Thymus (tissue), 14 donors: ENCODE measurements at places on chromosomes 6 and 20.

GRCh38 chr20:63275825-63276224, 3.2 kb downstream of the ARFGAP1 start:
- no peak for DNase-seq

DNA sequence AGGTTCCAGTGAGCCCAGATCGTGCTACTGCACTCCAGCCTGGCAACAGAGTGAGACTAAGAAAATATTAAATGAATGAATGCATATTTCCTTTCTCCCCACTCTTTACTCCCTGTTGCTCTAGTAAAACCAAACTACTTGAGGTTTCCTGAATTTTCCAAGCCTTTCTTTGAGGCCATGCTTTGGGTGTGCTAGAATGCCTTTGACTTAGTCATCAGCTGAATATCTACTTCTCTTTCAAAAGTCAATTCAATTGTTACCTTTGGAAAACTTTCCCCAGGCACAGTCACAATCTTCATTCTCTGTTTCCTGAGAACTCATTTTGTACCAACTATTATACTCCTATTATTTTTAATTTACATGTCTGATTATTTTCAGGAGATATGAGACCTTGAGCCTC, 27.5 kb upstream of the CEP85L start:
- DNase-seq = no peak

- DNase-seq = no peak
These were observed 62.4 kb downstream of the PTCHD4 start for GRCh38 chr6:48048451-48049146.

- no peak for DNase-seq
These were observed 98.1 kb upstream of the THEMIS start for GRCh38 chr6:127998985-127999384.
